ENCODE measurements at places on chromosomes 5 and 9.

GRCh38 chr9:27247756-27248155, 49.2 kb downstream of the EQTN start:
- peak; percentile 7 for DNase-seq

DNA sequence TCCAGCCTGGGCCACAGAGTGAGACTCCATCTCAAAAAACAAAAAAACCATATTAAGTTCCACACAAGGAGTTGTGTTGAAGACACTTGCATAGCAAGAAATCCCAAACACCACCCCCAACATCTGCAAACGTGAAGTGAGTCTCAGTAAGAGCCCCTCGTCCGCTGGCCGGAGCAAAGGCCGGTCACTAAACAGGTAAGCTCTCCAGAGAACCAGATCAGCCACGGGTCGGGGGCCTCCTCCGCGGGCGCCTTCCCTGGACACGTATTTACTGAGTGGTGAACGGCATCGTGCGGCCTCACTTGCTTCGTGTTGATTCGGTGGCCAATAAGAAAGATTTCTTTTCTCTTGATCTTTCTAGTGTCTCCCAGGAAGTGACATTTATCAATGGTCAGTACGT, 93.6 kb downstream of the MRPL36 start:
- no peak for DNase-seq

DNA sequence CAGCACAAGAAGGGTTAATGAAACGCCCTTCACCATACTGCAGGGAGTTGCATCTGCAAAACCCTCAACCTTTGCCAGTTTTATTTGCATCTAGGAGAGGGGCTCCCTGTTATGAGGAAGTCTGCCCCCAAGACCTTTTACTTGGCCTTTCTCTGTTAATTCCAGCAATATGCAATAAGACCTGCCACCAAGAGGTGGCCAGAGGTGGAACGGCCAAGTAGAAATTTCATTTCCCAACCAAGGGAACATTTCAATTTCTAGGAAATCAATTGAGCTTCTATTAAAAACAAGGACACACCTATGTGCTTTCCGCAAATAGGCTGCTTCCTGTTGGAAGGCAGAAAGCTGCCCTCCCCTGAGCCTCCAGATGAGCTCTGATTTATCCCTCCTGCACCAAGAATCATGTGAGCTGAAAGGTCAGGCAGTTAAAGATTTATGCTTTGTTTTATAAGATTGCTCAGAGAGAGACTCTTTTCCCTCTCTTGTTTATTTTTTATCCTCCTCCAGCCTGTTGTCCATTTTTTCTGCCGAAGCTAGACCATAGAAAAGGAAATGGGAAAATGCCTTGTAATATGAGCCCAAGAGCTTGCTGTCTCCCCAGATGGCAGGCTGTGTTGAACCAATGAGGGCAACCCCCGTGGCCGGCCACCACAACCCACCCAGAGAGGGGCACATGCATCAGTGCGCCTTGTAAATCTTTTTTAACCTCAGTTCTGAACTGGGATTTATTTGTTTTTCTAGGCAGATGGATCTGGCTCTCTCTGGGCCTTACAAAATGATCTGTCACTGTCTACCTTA, 572.8 kb downstream of the TLE1 start:
- DNase-seq = no peak

DNA sequence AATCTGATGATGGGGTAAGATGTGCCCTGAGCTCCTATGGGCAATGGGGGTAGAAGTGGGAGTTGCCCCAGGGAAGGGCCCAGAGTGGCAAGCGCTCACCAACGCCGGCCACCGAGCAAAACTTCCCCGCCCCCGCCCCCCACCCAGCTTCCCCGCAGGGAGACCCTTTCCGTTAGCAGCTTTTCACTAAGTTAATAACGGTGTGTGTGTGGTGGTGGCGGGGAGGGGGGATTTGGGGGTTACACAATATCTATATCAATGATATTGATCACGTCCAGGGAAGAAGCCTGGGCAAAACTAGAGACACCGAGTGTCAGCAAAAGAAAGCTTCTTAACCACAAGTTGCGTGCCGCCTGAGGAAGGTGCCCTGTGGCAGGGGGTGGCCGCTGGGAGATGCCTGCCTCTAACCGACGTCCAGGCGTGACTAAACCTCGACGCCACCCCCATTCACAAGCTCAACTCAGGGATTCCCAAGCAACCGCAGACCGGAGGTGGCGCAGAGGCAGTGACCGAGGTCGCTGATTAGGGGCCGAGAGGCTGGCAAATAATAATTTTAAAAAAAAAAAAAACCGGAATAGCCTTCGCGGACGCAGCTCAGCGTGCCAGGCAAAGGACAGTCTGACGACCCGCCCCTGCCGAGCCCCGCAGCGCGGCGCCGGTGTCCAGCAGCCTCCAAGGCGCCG, 222.6 kb downstream of the MEF2C start:
- no peak for DNase-seq

DNA sequence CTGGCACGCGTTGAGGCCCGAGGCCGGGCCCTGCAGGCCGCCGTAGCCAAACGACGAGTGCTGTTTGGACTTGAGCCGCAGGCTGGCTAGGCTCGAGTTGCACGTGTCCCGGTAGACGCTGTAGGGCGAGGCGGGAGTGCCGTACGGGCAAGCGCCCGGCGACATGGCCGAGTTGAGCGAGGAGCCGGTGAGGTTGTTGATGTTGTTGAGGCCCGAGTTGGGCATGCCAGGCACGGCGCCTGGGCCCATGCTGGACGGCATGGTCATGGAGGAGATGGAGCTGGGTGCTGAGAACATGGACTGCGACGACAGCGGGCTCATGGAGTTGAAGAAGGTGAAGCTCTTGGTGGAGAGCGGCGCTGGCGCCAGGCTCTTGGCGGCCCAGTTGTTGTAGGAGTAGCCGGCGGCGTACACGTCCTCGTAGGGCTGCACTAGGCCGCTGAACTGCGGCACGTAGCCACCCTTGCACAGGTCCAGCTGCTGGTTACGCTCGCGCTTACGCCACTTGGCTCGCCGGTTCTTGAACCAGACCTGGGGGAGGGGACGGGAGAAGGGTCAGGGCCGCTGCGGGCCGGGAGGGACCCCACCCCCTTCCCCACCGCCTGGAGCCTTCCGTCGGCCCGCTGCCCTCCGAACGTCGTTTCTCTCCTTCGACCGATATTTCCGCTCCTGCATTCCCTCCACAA, 5.1 kb downstream of the PITX1 start:
- DNase-seq = no peak

GRCh38 chr5:139974661-139975060, 68.4 kb downstream of the NRG2 start:
- no peak for DNase-seq

GRCh38 chr9:135908093-135908753, 877 bp upstream of the CAMSAP1 start:
- no peak for DNase-seq

DNA sequence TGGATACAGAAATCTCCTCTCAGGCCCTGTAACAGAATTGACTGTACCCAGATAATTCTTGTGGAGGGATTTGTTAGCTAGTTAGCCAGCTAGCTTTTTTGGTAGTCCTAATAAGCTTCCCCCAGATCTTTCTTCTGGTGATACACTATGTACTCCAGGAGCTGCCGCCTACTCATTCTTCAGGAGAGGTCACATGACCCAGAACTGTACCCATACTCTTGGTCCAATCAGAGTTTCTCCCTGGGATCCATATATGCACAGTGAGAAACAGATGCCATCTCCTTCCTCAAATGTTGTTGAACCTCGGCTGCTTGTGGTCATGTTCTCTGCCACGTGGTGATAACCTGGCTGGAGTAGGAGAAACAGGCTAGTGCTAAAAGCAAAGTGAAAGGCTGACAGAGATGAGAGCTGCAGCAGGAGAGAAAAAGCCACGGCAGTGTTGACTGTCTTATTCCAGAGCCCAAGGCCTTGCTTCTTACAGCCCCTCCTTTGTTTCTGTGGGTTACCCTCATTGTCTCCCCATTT, 123.0 kb upstream of the RFX3 start:
- no peak for DNase-seq

GRCh38 chr5:151961557-151961956, 36.9 kb upstream of the GLRA1 start:
- DNase-seq = no peak

GRCh38 chr5:28580616-28581015, 1542.2 kb upstream of the CDH9 start:
- DNase-seq = no peak

DNA sequence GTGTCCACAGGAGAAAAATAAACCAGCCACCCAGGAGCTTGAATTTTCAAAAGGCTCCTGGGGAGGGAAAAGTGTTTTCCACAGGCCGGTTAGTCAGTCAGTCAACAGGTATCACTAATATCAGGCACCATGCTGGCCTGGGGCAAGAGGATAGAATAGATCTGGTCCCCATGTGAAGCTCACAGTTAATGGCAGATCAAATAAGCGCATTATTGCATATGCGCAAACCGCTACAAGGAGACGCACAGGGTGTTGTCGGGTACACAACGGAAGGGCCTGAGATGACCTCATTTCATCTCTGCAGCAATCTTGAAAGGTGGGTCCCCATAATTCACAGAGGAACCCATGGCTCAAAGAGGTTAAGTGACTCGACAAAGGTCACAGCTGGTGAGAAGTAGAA, 260.7 kb downstream of the CRB2 start:
- DNase-seq = no peak

DNA sequence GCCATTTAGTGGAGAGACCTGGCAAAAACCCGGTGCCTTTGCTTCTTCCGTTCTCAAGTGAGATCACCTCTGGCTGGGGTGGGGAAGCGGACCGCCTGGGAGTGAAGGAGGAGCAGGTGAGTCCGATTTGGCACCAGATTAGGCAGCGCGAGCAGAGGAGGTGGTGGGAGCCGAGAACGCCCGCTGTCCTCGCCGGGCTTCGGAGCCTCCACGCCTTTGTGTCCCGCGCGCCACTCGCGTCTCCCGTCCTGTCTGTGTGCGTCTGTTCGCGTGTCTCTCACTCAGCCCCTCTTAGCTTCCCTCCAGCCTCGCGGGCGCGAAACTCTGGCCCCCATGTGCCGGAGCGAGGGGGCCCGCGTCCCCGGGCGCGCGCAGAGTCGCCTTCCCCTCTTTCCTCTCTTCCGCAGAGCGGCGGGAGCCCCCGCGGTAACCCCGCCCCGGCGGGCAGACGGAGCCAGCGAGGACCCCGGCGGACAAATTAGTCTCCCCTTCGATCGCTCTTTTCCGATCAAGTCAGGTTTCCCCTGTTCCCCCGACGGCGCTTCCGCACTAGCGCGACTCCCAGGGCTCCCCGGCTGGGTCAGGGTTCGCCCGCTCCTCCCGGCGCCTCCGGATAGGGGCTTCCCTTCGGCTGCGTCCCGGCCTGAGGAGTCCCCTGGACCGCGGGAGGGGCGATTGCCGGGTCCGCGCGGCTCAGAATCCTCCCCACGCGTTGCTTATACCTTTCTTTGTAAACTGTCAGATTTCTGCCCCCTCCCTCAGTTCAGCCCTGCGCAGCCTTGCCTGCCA, 7.1 kb downstream of the POU4F3 start:
- DNase-seq = no peak

DNA sequence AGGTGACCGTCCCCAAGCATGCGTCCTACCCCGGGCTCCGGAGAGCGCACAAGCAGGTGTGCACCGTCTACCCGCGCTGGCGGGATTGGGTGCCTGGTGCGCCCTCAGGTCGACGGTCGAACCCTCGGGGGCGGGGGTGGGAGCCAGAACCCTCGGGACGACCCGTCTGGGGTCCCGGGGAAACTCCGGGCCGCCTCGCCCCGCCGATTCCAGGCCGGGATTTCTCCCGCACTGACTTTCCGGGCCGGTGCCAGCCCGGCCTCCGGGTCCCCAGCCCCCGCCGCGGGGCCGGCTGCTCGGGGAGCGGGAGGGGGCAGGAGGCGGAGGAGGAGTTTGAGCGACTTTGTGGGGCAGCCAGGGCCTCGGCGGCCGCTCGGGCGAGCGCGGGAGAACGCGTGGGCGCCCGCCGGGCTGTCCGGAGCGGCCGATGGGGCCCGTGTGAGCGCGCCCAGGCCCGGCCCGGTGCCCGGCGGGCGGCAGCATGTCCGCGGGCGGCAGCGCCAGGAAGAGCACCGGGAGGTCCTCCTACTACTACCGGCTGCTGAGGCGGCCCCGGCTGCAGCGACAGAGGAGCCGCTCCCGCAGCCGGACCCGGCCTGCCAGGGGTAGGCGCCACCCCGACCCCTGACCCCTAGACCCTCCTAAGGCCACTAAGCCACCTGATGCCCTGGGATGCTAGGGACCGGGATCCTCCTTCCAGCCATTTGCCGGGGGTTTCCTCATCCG, at the start of gene DAB2IP:
TSS of gene DAB2IP (plus strand) at position 340 of the 726 bp plus-strand sequence. CDS start at position 482, 142 bp downstream.
- peak; percentile 59 for DNase-seq

DNA sequence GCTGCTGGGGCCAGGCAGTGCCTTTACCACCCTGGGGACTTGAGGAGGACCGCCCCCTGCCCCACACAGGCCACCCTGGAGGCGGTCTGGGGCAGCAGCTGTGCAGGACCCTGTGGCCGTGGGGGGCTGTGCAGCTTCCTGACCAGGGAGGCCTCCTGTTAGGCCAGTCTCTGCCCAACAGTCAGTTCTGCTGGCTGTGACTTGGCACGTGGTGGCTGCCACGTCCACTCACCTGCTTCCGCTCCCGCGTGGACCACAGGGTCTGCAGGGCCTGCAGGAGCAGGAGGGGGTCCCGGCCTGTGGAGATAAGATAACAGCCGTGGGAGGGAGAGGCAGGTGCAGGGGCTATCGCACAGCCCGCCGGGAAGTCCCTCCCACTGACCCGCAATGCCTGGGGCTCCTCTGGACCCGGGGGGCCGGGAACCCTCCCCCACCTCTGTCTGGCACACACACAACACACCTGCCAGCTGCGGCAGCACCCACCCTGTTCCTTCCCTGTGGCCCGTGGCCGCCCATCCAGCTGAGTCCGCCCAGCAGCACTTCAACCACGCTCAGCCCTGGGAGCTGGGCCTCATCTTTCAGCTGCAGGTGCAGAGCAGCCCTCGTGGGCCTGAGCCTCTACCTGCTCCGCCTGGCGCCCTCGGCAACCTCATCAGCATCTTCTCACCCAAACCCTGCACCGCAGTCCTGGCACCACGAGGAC, 39.7 kb downstream of the EXD3 start:
- DNase-seq = no peak

DNA sequence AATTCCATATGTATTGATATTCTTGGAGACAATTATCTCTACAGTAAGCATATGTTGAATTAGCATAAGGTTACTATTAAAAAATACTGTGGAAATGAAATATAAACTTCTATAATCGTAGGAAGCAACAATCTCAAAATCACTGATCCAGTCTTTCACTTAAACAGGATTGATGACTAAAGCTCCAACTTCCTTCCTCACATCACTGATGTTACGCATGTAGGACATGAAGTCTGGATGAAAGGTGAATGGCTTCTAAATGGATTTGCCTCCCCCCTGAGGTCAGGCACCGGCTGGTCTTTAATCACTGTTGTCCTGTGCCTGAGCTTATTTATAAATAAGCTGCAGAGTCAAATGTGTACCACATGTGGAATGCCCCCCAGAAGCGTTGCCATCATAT, 157.1 kb upstream of the NFIB start:
- peak; percentile 78 for DNase-seq
